NT2/D1 (cell line): ENCODE measurements at places on chromosomes 11 and 22.

- no peak for DNase-seq
Observed at GRCh38 chr11:117223741-117224689, 7.9 kb downstream of the PCSK7 start.

GRCh38 chr11:107413352-107413751 is 44.3 kb downstream of the CWF19L2 start:
- no peak for DNase-seq

GRCh38 chr11:132256528-132257279 is 886.3 kb downstream of the NTM start:
- no peak for DNase-seq

DNA sequence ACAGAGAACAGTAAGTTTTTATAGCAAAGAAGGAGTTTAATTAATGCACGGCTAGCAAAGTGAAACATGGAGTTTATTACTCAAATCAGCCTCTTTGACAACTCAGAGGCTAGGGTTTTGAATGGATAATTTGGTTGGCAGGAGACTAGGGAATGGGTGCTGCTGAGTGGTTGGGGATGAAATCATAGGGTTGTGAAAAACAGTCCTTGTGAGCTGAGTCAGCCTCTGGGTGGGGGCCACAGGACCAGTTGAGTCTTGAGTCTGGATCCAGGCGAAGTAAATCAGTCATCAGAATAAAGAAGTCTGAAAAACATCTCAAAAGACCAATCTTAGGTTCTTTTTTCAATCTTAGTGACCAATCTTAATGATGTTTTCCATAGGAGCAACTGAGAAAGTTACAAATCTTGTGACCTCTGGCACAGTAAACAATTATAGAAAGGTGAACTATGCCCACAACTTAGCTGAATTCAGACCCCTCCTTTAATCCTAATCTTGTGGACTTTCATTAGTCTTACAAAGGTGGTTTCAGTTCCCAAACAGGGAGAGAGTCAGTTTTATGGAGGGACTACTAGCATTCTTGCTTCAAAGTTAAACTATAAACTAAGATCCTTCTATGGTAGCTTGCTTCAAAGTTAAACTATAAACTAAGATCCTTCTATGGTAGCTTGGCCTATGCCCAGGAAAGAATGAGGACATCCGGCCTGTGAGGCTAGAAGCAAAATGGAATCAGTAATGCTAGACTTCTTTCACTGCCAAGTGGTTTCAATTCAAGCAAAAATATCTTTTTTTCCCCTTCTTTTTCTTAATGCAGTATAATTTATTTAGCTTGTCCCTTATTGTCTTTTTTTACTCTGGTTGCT is 84.5 kb downstream of the AASDHPPT start:
- DNase-seq = no peak

DNA sequence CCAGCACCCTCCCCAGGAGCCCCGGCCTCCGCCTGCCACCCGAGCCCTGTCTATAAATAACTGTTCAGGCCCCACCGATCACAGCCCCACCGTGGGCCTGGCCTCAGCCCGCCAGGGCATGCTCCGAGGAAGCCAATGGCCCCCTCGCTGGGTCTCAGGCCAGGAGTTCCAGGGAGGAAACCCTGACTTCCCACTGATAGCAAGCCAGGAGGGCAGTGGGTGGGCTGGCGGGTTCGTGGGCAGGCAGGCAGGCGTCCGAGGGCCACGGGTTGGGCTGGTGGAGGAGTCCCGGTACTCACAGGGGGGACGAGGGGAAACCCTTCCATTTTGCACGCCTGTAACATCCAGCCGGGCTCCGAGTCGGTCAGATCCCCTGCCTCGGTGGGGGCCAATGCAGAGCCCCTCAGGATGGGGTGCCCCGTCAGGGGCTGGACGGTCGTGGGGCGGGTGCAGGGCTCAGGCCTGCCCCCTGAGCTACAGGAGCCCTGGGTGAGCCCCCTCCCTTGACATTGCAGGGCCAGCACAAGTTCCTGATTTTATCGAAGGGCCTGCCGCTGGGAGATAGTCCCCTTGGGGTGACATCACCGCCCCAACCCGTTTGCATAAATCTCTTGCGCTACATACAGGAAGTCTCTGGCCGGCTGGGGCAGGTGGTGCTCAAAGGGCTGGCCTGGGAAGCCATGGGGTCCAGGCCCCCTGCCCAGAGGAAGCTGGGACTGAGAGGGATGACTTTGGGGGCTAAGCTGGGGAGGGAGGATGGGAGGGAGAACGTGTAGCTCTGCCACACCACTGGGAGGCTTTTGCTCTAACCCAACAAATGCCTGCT is at the start of gene SPI1:
Gene SPI1 (minus strand): TSS at position 538 of the 826 bp plus-strand sequence. CDS start 194 bp downstream, at position 344.
- DNase-seq = no peak

GRCh38 chr22:29830585-29830984 is 7.5 kb downstream of the ASCC2 start:
- no peak for DNase-seq

- DNase-seq = no peak
Observed at GRCh38 chr11:36447514-36447913, 62.6 kb downstream of the TRAF6 start.

GRCh38 chr11:117010808-117011540 is 87.3 kb downstream of the SIK3 start:
- DNase-seq = no peak

DNA sequence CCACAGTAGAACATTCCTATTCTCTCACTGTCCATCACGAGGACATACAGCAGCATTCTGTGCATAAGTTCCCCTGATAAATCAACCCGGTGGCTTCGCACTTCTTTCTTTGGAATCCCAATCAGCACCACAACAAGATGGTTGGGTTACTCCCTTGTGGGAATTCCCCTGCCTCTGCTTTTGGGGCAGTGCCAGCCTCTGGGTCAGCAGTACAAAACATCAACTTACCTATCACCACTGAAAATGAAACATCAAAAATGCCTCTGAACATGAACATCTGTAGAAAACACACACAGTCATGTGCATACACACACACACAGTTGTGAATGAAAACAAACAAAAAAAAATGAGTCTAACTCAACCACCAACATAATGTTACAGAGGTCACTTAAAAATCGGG is 79.3 kb downstream of the KCNA4 start:
- DNase-seq = no peak

- DNase-seq = no peak
Observed at GRCh38 chr11:34791780-34792542, 124.2 kb downstream of the APIP start.

GRCh38 chr11:73995247-73995646 is 12.6 kb upstream of the UCP2 start:
- DNase-seq = no peak

- DNase-seq = no peak
Observed at GRCh38 chr11:118449316-118449918, 13.1 kb downstream of the KMT2A start.

- DNase-seq = no peak
Observed at GRCh38 chr22:50601669-50602337, 1.2 kb downstream of the MAPK8IP2 start.

DNA sequence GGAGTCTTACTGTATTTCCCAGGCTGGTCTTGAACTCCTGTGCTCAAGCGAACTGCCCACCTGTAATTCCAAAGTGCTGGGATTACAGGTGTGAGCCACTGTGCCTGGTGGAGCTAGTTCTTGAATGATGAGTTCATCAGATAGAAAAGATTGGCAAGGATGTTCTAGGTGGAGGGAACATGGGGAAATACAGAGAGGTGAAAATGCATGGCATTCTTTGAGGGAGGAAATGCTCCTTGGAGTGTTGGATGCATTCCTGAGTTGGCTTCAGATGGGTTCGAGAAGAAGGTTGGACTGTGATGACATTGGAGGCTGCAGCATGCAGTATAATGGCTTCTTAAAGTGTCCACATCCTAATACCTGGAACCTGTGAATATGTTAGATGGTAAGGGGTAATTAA is 4.4 kb downstream of the DDX10 start:
- no peak for DNase-seq

- DNase-seq = peak; percentile 69
Observed at GRCh38 chr11:101436511-101437142, 147.2 kb downstream of the TRPC6 start.

- DNase-seq = no peak
Observed at GRCh38 chr11:76159983-76160661, 46.2 kb downstream of the WNT11 start.

GRCh38 chr11:3000032-3000961 is 8.2 kb upstream of the NAP1L4 start:
- DNase-seq = no peak

DNA sequence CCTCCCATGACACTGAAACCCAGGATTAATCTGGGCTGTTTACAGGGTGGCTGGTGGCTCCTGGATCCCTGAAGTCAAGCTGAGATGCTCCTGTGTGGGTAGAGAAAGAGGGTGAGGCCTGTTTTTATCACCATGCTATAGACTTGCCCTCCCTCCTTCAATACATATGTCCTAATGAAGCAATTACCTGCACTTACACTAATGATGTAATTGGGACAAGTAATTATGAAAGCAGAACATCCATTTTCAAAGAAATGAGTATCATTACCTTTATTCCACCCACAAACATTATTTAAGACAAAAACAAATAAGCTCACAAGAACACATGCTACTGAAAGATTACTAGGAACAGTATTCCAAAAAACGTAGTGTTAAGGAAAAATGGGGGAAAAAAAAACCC is 64.3 kb upstream of the CHRM4 start:
- no peak for DNase-seq

DNA sequence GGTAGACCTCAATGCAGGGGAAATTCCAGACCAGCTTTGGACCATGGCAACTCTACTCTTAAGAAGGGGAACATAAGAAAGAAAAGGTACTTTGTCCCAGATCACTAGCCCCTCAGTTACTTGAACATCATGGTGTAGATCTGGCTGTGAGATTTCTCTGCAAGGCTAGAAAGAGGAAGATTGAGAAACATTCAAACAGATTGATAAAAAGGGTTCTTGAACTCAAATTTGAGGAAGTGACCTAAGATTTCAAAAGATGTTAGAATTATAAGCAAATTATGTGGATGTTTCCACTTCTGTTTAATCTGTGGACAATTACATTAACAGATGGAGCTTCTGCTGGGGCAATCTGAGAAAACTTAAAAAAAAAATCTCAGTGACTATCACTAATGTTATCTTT is 21.8 kb upstream of the UPB1 start:
- no peak for DNase-seq

DNA sequence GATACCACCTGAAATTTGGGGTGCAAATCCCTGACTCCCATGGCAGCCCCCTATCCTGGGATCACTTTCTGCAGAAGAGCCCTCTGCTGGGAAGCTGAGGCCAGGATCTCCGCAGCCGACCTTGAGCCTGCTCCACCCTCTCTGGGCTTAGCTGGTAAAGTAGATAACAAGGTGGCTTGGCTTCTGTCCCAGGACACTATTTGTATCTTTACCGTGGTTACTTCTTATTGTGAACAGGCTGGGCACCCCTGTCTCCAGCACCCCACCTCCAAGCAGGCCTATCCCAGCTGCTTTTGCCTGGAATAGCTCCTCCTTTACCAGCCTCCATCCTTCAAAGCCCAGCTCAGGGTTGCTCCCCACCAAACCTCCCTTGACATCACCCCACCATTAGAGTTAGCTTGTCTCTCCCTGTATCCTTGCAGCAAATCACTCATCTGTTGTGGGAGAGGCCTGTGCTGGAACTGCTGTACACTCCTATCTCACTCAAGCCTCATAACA is 35.2 kb upstream of the P2RY2 start:
- no peak for DNase-seq

GRCh38 chr11:96065379-96065778 is 141.5 kb upstream of the MTMR2 start:
- no peak for DNase-seq

DNA sequence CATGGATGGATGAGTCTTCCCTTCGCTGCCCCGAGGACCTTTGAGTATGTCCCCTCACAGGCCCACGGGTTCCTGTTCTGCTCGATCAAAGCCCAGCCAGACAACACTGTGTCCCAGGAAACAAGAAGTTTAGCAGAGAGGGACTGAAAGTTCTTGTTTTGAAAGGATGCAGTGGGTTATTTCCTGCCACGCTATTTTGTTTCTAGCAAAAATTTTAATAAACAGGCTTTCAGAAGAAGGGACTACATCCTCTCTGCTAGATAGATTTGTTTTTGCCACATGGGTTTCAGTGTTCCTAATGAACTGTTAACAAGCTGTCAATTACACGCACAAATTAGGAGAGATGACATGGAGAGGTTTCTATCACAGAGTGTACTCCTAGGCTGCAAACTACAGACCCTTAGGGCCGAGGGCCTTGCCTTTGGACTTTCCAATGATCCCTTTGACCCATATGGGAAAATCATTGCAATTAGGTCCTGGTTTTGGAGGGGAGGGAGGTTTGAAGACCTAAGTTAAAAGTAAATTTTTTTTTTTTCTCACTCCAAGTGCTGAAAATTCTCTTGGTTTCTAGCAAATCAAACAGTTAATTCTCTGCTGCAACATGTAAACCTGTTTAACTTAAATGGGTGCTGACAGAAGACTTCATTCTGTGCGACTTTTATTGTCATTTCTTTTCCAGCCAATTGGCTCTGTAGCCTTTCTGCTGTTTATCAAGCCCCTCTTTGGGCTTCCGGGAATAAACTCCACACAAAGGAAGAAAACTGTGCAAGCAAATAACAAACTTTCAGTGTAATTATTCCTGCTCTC is 81.4 kb downstream of the RCN1 start:
- DNase-seq = no peak

DNA sequence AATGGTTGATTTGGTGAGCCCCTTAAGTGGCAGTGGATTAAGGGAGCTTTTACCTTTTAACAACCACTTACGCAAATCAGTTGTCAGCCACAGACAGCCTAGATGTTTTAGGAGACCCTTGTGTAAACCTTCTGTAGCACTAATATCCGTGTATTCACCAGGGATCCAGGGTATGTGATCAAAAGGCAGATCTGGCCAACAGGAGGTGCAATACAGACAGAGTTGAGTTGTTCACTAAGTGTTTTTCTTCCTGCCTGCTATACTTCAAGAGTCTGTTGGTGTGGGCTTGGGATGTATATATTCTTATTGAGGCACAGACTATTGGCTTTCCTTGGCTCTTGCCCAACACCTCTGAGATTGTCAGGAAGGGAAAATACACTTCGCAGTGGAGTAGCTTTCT is 175.1 kb downstream of the FAT3 start:
- DNase-seq = no peak

DNA sequence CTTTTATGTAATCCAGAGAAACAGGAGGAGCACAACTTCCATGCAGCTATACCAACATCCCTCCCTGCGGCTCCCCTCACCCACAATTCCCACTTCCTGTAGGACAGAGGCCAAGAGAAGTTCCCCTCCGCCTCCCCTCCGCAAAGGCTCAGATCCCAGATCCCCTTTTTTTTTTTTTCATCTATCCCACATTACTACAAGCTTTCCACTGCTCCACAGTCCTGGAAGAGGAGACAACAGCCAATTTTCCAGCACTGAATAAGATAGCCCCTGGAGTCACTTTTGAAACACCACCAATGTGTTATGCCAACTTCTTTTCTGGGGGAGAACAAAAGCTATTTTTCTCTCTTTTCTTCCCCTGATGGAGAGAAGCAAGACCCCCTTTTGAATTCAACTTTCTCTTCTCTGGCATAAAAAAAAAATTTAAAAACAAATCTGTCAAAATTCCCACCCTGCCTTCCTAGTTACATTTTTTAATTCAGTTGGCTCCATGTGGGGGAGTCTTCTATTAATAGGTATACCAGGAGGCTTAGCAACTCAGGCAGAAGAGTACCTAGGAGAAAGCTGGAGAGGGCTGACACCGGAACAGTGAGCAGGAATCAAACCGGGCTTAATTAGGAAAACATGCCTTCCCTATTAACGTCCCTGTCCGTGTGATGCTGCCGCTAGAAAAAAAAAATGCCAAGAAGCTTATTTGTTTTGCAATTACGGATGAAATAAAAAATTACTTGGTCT is 543.4 kb downstream of the BUD13 start:
- DNase-seq = no peak
